ENCODE measurements at places on chromosomes 5 and 9.

DNA sequence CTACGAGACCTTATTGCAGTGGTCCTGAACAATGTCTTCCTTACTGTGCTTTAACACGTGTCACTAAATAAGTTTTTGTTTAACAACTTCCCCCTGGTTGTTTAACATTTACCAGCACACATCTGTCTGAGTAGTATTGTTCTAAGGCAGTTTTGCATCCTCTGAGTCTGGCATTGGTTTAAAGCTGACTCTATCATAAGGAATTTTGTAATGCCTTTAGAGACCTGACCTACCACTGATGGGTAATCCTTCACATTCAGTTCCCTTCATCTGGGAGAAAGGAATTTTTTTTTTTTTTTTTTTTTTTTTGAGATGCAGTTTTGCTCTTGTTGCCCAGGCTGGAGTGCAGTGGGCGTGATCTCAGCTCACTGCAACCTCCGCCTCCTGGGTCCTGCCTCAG lies 20.0 kb upstream of the PCAT7 start:
- DNase-seq: no peak

GRCh38 chr5:138438724-138439476 lies at the start of gene REEP2:
Gene REEP2 (plus strand): TSS chr5:138439057. CDS start chr5:138439209, 152 bp downstream.
- peak; percentile 27 for DNase-seq

- DNase-seq: no peak
Observed at GRCh38 chr5:175195698-175196656, 248.0 kb downstream of the DRD1 start.

DNA sequence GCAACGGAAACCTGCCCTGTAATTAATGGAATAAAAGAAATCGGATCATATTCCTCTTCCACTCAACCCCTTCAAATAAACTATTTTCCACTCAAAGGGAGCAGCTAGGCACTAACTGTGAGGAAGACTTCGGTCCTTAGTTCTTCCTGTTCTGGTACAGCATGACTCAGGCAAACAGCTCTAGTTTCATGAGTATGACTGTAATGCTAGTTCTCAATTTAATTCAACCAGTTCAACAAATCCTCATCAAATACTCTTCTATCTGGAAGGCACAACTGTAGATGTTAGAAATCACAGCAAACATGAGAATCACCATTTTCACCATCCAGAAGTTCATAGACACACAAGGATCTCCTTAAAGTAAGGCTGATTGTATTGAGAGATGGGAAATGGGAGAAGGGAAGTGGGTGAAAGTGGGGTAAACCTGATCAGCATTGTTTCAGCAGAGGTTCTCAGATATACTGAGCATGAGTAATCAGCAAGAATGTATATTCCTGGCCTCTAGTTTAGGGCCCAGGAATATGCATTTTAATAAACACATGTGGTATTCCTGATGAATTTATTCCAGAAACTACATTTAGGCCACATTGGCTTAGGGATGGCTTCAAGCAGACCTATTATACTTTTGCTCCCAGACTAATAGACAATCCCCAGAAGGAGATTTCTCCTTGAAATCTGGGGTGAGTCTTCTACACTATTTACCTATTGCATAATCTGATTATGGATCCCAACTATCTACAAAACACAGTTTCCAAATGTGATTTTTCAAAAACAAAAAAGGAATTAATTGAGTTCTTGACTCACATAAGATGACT lies 141.1 kb upstream of the SLC12A2 start:
- no peak for DNase-seq

- DNase-seq: no peak
Observed at GRCh38 chr9:83511051-83511450, 27.1 kb downstream of the FRMD3 start.

DNA sequence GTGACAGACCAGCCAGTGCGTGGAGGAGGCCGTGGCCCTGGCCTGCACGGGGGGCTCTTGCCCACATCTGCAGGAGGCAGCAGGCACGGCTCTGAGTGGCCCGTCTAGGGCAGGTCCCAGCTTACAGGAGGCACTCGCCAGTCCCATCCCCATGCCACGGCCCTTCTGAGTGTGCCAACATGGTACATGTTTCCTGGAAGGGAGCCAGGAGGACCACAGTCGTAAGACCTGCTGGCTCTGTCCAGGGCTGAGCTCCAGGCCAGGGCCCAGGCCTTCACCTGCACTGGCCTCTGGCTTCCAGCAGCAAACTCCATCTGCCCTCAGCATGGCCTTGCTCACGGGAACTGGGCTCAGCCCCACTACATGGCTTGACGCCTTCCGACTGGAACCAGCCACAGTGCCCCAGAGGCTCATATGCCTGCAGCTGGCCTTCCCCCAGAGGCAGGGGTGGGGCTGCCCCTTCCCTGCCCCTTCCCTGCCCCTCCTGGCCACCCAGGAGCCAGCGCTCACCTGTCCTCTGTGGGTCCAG lies 3.8 kb downstream of the NKD2 start:
- no peak for DNase-seq

- no peak for DNase-seq
Observed at GRCh38 chr9:124020520-124021384, 9.2 kb downstream of the LHX2 start.

DNA sequence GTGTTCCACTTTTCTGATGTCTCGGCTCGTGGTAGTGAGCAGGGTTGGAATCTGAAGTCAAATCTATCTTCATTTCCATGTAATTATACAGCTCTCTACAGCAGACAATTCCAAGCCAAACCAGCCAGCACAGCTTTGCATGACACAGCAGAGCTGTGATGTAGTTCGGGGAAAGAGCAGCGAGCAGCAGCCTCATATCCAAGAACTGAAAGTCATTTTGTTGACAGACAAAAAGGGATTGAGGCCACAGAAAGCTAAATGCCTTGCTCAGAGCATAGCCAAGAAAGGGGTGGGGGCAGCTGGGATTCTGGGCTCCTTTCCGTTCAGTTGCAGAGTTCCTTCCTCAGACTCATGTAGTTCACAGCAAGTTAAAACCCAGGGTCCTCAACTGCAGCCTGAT lies 32.1 kb downstream of the LCP2 start:
- DNase-seq: no peak

- no peak for DNase-seq
Observed at GRCh38 chr9:133875131-133875530, 117.0 kb downstream of the VAV2 start.

DNA sequence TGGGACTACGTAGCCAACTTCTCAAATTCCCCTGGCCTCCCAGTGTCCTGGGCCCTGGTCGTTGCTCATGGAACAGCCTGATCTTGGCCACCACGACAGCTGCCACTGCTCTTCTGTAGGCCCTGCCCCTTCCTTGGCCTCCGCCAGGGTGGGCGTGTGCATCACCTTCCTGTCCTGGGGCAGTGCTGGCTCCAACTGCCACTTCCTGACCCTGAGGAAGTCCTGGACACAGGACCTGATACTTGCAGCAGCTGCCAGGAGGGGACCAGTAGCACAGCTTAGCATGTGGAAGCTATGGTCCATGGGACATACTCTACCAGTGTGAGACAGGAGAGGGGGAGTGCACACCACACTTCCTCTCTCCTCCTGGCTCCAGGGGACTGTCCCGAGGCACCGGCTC lies 145.2 kb downstream of the TENT4A start:
- no peak for DNase-seq

DNA sequence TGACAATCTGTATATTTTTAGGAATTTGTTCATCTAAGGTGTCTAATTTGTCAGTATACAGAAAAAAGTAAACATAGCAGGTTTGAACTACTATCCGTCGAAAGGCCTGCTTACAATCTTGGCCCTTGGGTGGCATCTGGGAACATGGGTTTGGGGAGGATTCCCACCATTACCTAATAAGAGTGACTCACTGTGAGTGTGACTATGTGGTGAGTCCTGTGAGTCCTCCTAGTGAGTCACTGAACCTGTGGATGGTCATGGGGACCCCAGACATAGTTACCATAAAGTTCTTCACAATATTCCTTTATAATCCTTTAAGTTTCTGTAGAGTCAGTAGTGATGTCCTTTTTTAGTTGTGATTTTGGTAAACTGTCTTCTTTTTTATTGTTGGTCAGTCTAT lies 37.0 kb downstream of the RNF130 start:
- no peak for DNase-seq

- no peak for DNase-seq
Observed at GRCh38 chr5:150404941-150405816, 7.5 kb downstream of the CD74 start.

DNA sequence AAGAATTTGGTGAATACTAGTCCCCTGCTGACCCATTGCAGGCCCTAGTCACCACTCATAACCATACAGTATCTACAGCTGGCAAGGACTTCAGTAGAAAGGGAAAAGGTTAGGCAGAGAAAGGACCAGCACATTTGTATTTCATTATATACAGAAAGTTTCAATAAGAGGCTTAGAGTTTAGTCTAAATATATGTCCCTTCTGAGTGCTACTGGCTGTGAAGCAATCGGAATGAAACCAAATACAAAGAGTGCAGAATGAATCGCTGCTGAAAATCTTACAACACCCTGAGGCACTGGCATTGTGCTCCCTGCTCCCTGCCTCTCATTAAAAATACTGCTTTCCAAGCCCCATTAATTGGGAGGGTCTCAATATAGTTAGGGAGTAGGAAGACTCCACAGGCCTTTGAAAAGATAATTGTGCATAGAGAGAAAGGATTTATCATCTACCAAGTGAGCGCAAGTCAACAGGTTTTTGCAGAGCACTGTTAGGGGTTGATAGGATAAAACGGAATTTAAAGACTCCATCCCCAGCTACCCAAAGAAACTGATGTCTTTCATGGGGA lies 110.8 kb downstream of the SLC1A3 start:
- DNase-seq: no peak

- no peak for DNase-seq
Observed at GRCh38 chr9:71814815-71815214, 46.5 kb upstream of the CEMIP2 start.

DNA sequence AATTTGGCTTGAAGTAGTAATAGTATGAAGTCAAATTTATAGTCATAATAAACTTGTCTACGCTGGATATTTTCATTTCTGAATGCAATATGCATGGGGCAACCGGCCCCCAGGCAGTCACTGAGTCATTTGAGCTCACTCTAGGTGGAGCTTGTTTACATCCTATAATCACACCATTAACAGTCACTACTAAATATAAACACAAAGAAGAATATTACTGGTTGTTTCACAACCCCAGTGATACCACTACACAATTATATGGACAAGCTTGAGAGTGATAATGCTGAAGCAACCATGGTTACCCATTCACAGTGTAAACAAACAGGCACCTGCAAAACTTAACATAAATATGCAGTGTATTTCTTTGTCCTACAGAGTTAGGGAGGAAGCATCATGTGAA lies 68.7 kb downstream of the MARCHF3 start:
- no peak for DNase-seq

- DNase-seq: no peak
Observed at GRCh38 chr5:107615299-107615817, 55.4 kb downstream of the EFNA5 start.

GRCh38 chr9:137482094-137482781 lies 23.1 kb upstream of the NSMF start:
- DNase-seq: no peak

DNA sequence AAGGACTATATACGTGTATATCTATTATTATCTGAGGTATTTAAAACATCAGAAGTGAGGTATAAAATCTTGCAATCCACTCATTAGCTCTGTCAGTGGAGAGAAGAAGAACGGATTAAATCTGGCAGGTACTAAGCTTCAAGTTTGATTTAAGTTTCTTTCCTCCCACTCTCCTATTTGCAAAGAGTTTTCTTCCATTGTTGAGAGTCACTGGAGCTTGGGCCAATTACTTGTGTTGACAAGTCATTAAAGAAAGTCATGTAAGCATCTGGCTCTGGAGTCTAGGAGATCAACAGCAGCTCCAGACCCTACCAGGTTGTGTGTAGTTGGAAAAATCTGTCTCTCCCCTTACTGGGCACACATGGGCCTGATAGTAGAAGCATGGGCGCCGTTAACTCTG lies 476.8 kb upstream of the SMARCA2 start:
- DNase-seq: no peak

DNA sequence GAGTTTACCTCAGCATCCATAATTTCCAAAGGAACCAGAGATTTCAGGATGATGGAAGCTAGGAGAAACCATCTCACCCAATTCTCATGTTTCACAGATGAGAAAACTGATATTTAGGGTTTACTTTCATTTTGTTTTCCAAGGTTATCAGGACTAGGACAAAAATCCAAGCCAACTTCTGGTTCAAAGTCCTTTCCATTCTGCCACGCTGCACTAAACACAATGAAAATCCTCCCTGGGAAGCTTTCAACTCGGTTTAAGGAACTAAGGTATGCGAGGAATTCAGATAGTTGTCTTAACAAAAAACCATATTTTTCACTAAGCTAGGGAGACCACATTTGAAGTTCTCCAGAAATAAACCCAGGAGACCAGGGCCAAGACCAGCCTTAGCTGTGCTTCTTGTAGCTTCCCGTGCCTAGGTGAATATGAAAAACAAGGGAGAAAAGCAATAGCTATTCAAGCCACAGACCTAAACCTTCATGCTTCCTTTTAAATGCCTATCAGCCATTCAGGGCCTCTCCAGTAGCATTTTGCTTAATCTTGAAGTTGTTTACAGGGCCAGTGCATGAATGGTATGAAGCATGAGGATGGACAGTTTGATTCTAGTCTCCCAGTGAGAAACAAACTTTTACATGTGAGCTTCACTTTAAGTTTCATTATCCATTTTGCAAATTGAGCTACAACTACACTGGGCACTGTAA lies 167.9 kb downstream of the DENND1A start:
- DNase-seq: no peak

DNA sequence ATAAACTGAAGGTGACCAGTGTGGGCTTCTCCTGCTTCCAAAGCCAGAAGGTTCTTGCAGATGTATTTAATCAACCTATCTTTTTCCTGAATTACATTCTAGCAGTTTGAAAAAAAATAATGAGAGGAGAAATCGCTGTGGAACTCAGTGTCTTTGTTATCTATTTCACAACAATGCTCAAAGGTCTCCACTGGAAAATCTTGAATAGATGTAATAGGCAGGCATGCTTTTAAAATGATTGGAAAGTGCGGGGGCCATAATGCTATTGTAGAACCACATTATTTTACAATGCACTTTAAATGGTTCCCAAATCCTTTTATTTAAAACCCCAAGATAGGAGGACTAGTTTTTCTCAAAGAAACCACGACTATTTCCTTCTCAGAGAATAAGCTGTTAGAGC lies 23.3 kb downstream of the ENC1 start:
- no peak for DNase-seq

- DNase-seq: no peak
Observed at GRCh38 chr5:38582293-38582974, 26.0 kb upstream of the LIFR start.

GRCh38 chr9:15746905-15747304 lies 194.1 kb downstream of the CCDC171 start:
- DNase-seq: no peak

GRCh38 chr5:150156027-150156368 lies 353 bp upstream of the PDGFRB start:
- DNase-seq: no peak

DNA sequence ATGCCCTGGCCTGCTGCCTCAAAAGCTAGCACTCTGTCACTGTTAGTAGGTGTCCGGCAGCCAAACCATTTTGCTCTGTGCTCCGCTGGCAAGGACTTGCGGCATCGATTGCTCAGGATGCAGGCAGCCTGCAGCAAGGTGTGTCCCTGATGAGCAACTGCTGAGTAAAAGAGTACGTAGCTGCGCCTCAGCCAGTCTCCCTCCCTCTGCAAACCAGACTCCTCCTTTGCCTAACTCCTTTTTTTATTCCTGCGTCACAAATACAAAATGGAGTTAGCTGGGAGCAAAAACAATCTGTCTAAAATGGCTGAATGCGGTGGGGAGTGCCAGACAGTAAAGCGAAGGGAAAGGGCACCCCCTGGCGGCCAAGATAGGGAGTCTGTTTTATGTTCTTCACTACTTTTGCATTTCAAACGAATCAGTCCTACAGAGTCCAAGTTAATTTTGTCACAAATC lies 61.1 kb downstream of the DIAPH1 start:
- peak; percentile 71 for DNase-seq

GRCh38 chr5:67997892-67998457 lies 217.6 kb upstream of the PIK3R1 start:
- no peak for DNase-seq

Data from CD4-positive, alpha-beta T cell treated with Interleukin-6 at 100 ng/mL for 8 hours (primary cell).